ENCODE measurements at places on chromosomes 5 and 9.

DNA sequence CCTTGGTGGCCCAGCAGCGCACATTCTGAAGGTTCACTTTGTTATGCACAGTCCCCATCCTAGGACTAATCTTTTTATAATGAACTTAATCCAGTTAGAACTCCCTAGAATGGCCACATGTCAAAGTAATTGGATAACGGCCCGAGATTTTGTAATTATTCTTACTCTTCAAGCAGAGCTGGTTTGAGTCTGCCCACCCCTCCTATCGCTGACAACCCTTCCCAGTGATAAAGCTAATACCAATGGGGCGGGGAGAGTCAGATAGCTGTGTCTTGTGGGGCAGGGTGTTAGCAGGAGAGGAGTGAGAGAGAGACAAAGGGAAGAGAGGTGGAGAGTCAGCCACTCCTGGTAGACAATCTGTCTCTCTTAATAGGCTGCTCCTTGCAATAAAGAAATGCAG is 356.9 kb downstream of the SLIT3 start:
- DNase-seq: no peak

GRCh38 chr5:142978252-142978651 is 208.1 kb downstream of the ARHGAP26 start:
- no peak for DNase-seq

DNA sequence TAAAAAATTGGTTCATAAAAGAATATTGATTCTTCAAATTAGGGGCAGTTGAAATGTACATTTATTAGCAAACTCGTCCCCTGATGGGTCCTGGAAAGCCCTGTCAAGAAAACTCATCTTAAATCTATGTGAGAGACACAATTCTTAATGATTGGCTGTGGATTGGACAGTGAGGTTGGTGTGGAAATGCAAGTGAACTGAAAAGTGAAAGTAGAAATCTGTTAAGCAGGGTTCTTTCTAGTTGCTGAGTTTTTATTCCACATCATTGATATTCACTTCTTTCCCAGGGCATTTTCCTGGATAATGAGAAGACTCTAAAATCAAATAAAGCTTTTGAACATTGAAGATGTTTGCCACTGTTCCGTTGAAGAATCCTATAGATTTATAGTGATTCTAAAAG is 292.4 kb downstream of the MAST4 start:
- no peak for DNase-seq

- no peak for DNase-seq
These were observed 119.3 kb downstream of the GALNT10 start for GRCh38 chr5:154309805-154310204.

DNA sequence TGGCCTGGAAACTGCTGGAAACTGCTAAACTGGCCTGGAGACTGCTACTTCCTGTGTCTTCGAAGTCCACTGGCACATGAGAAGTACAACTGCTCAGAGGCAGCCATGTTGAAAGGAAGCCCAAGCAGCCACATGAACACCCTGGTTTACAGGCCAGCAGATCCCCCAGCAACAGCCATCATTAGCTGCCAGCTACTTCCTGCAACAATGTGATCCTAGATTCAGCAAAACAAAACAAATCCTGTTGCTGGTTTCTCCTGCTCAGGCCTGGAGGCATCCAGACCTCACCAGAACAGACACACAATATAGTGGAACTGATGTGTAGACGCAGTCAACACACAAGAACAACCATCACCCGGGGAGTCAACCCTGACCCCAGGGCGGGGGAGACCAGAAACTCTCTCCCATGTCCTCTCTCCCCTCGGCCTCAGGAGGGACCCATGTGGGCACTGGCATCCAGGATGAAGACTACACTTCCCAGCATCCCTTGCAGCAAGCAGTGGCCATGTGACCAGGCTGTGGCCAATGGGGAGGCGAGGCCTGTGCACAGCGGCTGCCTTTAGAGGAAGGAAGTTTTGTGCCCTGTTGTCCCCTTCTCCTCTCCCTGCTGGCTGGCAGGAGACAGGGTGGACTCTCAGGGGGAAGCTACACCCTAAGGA is 9.2 kb upstream of the LCN15 start:
- no peak for DNase-seq

DNA sequence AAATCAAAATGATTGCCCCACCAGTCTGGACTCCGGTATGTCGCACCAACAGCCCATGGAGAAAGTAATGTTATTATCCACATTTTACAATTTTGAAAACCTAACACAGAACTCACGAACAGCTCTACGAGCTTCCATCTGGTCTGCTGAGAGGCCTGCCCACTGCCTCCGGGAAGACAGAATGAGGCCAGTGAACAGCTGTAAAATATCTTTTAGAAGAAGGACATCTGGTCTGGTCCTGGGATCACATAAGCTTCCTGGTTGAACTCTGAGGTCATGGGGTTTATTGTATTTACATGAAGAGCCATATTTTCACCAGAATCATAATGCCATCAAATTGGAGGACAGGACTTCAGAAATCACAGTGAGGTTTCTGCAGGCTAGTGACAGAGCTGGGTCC is 89.0 kb downstream of the FRMD3 start:
- DNase-seq: no peak

GRCh38 chr5:7474821-7475403 is 79.0 kb downstream of the ADCY2 start:
- no peak for DNase-seq

- no peak for DNase-seq
These were observed 58.7 kb downstream of the NSUN2 start for GRCh38 chr5:6574111-6574510.
